ENCODE measurements at places on chromosomes 2 and 18.

DNA sequence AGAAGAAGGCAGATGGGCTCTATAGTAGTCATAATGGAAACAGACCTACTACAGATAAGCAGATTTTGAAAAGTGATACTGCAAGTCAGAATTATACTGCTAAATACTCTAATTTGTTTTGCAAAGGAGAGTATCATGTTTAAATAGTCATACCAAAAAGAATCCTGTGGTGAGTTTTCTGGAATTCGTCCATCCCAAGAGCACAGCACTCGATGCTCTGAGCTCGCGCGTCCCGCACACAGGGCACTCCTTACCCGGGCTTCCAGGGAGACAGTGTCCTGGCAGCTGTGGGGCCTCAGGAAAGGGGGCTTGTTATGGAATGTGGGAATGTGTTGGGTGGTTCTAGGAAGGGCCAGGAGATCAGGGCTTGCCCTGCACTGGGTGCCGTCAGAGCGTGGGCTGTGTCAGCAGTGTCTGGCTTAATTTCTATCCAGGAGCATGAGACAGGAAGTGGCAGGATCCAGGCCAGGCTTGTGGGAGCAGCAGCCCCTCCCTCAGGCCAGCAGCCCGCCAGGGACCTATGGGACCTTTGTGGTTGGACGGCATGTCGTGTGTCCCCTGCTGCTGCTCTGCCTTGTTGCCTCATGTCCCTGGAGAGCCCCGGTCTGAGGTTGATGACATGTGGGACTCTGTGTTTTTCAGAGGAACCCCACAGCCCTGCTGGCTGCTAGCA, 193.2 kb upstream of the TPO start:
- DNase-seq = no peak

DNA sequence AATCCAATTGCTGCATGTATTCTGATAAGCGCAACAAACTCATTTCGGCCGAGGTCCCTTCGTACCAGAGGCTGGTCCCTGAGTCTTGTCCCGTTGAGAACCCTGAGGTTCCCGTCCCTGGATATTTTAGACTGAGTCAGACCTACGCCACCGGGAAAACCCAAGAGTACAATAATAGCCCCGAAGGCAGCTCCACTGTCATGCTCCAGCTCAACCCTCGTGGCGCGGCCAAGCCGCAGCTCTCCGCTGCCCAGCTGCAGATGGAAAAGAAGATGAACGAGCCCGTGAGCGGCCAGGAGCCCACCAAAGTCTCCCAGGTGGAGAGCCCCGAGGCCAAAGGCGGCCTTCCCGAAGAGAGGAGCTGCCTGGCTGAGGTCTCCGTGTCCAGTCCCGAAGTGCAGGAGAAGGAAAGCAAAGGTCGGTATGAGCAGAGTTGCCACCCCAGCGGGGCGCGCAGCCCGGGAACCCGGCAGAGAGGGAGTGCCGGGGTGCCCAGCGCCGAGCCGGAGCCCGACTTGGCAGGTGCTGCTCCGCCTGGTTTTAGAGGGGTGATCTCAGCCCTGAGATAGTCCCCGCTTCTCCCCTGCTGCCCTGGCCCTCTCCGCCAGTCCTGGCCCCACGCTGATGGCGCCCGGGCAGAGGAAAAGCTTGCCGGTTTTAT, 714 bp downstream of the HOXD10 start:
- DNase-seq = no peak

DNA sequence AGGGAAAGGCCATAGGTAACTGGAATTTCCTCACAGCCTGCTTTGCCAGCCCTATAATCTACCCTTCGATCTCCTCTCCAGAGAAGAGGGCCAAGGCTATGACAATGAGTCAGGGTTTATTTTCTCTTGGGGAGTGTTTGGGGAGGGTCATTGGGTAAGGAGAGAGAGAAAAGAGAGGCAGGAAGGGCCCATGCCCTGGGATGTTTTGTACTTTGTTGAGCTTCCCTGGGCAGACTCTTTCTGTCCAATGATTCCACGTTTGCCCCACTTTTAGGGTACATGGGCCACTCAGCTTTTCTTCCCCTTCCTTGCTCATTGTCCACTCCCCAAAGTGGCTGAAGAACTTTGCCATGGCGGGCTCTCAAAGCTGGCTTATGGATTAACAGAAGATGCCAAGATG, 224.2 kb downstream of the ALK start:
- DNase-seq = no peak

GRCh38 chr2:177422271-177422670, 29.7 kb downstream of the AGPS start:
- no peak for DNase-seq

DNA sequence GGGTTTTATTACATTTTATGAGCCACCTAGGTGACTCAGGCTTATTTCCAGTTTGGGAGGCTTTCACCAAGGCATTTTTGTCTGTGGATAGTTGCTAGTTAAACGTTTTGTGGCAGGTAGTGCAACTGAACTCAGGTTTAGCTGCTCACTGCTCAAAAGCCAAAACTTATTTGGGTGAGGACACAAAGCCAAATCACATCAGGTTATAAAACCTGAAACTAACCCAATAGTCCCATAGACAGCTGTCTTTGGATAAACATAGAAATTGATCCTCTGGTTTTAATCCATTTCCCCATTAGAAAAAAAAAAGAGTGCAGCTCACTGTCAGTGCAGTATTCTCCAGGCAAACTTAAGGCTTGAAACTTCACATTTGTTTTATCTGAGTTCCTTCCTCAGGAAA, 362.6 kb upstream of the TFPI start:
- no peak for DNase-seq

- no peak for DNase-seq
Measured at GRCh38 chr2:79219383-79219988, 59.9 kb upstream of the REG3A start.

DNA sequence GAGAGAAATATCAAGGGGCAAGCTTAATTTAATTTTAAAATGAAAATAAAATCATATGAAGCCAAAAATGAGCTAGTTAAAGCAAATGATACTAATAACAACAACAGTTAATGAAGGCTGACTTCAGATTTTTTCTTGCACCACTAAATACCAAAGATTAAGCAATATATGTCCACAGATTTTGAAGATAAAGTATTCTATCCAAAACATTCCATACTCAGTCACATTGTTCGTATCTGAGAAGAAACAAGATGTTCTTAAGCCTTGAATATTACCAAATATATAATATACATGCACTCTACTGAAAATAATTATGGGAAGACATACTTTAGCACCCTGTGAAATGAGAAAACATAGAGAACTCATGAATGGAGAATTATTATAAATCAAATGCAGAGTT, 593.3 kb upstream of the SYT4 start:
- no peak for DNase-seq

- DNase-seq = no peak
Measured at GRCh38 chr2:57990118-57990725, 56.4 kb upstream of the VRK2 start.

DNA sequence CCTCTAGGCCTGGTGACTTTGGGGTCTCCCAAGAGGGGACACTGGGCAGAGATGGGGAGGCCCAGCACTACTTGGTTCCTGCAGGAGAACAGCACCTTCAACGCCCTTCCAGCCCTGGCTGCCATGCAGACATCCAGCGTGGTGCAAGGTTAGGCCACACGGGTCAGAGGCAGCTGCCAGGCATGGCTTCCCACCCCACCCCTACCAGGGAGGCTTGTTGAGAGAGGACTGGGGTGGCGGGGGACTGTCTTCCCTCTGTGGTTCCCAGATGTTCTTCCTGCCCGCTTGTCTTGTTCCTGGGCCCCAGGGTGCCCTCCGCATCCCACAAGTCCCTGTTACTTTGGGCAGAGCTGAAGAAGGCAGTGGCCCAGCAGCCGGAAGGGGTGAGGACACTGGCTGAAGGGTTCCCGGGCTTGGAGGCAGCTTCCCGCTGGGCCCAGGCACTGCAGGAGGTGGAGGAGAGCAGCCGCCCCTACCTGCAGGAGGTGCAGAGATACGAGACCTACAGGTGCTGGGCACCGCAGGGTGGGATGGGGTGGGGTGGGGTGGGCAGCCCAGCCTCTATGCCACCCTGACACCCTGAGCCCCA, 4.5 kb downstream of the PROM2 start:
- no peak for DNase-seq

GRCh38 chr2:236265675-236266074, 1.5 kb upstream of the ASB18 start:
- DNase-seq = no peak

All from activated T-helper 9 cell treated with anti-CD3 and anti-CD28 coated beads, Interleukin-2, amount 50 U/mL, for 16 hours (primary cell).